ENCODE measurements at places on chromosomes 11 and 22. TPM values are rescaled to one million over a fixed set of nuclear protein-coding genes. Genes with fewer than 3 reads are reported as not detected.

LRRC74B gene
- total RNA-seq, result not detected

COMMD9 gene
- total RNA-seq, result 94.4 TPM

RFPL2 gene
- not detected for total RNA-seq

CLMP gene
- 27.6 TPM for total RNA-seq

PTPRJ gene
- total RNA-seq, result 32.7 TPM

BLID gene
- 0.74 TPM for total RNA-seq

CD3E gene
- total RNA-seq, result not detected

DDI1 gene
- total RNA-seq, result not detected

SHISAL1 gene
- total RNA-seq, result 0.07 TPM

GAL gene
- total RNA-seq, result not detected

VSIG10L2 gene
- not detected for total RNA-seq

HORMAD2 gene
- not detected for total RNA-seq

HEPN1 gene
- total RNA-seq, result not detected

TMEM86A gene
- total RNA-seq, result 1.1 TPM

HBD gene
- total RNA-seq, result 0.44 TPM

OR51I1 gene
- total RNA-seq, result not detected

NXPE4 gene
- total RNA-seq, result not detected

GRCh38 chr11:23413057-23413456 is 552.8 kb upstream of the CCDC179 start:
- DNase-seq, result peak; percentile 79

DNA sequence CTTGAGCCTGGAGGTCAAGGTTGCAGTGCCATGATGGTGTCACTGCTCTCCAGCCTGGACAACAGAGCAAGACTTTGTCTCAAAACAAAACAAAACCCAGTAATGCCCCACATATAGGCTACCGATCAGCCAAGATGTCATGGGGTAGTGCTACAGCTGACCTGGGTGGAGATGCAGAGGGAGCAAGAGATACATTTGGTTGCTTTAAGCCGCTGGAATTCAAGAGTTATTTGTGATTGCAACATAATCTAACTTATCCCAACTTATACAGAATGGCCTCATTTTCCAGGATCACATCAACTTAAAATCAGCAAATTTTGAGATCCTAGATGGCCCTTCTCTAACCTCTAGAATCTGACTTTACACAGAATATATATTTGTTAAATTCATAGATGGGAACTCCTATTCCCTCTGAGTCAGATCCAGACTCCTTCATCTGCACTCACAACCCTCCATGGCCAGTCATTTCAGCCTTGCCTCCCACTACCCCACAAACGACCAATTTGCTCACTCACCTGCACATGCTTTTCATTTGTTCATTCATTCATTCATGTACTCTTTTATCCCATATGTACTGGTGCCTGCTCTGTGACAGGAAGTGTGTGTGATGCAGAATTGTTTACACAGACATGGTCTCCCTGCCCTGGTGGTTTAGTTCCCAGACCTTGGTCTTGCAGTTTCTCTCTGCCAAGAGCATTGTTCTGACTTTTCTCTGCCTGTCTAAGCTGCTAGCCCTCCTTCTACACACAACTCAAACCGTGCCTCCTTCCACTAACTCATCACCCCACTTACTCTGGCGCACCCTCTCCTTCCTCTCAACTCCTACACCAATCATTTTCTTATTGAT is 24.1 kb upstream of the APLNR start:
- DNase-seq, result no peak

DNA sequence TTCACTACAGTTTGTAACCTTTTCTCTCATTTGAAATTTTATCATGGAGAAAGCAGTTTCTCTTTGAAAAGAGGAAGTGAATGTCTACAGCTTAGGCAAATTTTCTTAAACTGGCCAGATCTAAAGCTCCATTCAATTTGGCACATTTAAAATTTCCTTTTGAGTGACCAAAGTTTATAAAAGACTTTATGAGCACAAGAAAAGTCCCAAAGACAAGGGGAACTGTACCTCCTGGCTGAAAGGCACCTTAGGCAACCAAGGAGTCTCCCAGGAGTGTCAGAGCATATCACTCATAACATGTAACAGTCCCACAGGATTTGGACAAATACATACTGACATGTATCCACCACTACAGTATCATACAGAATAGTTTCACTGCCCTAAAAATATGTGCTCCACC is 41.3 kb downstream of the NARS2 start:
- no peak for DNase-seq

- peak; percentile 62 for DNase-seq
These were observed 174.8 kb upstream of the MTMR2 start for GRCh38 chr11:96098511-96099241.

DNA sequence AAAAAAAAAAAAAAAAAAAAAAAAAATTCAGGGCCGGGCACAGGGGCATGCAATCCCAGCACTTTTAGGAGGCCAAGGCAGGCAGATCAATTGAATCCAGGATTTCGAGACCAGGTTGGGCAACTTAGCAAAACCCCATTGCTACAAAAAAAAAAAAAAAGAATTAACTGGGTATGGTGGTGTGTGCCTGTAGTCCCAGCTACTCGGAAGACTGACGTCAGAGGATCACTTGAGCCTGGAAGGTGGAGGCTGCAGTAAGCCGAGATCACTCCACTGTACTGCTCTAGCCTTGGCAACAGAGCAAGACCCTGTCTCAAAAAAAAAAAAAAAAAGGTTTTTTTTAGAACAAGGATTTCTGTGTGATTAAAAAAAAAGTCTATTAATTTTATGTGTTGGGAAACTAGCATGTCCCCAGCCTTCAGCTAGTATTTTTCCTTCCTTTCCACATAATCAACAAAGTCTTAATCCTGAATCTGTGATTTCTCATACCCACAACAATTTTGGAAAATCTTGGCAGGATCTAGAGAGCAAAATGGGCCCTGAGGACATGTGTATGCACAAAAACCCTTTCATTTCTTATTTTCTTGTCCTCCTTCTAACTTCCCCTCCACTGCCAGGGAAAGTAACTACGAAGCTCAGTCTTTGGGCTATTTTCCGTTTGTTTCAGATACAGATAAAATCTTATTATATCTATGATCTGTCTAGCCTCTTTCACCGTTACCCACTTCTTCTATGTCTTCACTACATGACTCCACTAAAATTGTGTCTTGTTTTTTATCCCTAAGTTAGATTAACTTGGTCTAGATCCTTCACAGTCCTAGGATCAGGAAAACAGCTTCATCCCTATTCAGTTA is 5.7 kb upstream of the AMBRA1 start:
- no peak for DNase-seq

DNA sequence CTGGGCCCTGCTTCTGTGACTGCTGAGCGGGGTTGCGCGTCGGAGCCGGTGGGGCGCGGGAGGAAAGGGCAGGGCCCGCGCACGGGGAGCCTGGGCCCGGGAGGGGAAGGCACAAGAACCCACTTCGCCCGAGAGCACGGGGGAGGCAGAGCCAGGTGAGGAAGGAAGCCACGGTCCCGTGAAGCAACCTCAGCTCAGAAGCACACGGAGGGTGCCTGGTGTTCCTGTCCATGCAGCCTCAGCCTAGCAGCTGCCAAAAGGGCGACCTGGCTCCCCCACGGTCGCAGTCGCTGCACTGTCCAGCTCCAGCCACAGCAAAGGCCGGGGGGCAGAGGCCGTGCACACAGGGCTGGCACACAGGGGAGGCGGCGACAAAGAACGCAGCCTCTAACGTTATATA is 9.3 kb upstream of the CDC42BPG start:
- DNase-seq, result no peak

DNA sequence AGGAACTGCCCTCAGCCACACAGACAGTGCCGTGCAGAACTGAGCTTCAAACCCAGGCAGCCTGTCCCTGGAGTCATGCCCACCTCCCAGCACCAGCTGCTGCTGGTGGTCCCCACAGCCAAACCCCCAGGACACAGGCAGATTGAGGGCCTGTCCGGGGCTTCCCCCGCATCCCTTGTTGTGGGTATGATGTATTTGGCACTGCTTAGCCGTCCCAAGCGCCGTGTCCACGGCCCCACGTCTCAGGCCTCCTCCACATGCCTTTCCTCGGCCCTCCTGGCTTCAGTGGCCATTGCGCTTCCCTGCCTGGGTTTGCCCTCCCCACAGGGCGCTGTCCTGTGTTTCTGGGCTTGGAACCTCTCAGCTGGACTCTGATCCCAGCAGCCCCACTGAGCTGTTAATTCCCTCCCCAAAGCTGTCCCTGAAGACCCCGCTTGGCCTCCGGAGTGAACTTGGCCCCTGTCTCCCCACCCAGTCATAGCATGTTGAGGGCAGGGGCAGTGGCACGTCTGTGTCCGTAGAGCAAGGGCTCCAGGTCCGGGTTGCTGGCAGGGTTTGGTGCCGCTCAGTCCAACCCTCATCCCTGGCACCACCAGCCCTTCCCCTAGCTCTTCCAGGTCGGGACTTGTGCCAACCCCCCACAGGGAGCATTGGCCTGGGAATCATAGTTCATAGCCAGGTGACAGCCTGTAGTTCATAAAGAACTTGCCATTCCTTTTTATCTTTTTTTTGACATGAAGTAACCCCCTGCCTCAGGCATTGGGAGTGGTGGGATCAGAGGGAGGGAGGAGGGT is 34.5 kb upstream of the TEF start:
- DNase-seq, result no peak

- DNase-seq, result no peak
These were observed 73.4 kb upstream of the CD44 start for GRCh38 chr11:35065566-35065965.

GRCh38 chr11:26607725-26608506 is 35.9 kb upstream of the MUC15 start:
- no peak for DNase-seq

DNA sequence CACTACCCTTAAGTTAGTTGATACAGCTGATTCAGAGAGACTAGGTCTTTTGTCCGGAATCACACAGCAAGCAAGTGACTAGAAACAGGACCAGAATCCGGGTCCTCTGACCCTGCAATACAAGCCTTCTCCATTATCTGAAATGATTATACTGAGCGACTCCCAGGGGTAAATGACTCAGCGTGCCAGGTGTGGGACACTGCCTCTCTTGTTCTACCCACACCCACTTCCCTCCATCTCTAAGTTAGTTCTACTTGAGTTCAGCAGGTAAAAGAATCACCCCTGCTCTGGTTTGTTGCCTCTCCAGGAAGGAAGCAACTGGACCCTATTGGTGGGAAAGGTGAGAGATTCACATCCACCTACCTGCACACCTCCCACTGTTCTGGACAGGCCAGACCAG is 156.9 kb downstream of the DBX1 start:
- DNase-seq, result no peak

- DNase-seq, result no peak
These were observed 197.0 kb downstream of the GUCY1A2 start for GRCh38 chr11:106821291-106821690.

DNA sequence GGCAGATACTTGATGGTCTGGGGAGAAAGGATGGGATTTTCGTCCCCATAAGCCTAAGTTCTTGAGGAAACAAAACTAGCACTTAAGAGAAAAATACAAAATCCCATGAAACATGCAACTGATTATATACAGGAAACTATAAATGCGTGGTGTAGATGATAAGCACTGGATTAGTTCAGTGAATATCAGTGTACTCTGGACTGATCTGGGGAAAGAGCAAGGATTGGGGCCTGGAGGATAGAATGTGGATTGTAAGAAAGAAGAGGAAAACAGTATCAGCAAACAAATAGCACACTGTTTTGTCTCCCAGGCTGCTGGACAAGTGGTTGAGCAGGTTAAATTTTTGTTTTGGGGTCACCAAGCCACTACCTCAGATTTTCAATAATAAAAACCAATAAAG is 49.8 kb downstream of the DCUN1D5 start:
- DNase-seq, result no peak

- no peak for DNase-seq
These were observed 4.1 kb downstream of the CCDC188 start for GRCh38 chr22:20146777-20147176.

DNA sequence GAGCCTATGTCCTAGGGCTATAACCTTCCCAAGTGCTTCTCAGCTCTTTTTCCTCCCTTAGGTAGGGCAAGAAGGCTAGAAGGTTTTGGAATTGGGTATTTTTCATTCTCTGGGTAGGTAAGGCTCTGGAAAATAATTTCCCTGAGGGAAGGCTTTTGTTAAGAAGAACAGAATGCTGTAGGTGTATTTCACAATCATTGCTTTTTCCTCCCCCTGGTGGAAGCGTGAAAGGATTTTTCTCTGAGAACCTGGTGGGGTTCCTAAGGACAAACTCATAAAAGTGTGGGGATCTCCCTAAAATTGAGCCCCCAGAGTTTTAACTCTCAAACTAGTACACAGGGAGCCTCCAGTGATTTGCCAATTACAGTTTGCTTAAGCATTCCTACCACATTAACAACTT is 41.1 kb upstream of the NARS2 start:
- no peak for DNase-seq

GRCh38 chr11:68810164-68810563 is 31.6 kb downstream of the CPT1A start:
- peak; percentile 21 for DNase-seq

- DNase-seq, result no peak
These were observed 138.5 kb upstream of the SYT13 start for GRCh38 chr11:45424411-45425180.

DNA sequence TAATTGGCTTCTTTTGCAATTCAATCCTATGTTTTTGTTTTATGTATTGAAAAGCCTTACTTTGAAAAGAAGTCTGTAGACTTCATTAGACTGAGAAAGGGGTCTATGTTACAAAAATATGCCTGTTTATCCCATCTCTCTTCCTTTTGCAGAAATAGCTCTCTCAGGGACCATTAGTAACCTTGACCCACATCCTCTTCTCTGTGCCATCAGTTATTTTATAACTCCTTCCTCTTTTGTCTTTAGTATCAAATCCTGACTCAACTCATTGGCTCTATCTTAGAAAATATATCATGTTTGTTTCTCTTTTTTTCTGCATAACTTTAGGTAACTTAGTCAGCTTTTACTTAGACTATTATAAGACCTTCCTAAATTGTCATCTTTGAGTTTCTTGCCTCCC is 20.3 kb downstream of the ZC3H12C start:
- no peak for DNase-seq

DNA sequence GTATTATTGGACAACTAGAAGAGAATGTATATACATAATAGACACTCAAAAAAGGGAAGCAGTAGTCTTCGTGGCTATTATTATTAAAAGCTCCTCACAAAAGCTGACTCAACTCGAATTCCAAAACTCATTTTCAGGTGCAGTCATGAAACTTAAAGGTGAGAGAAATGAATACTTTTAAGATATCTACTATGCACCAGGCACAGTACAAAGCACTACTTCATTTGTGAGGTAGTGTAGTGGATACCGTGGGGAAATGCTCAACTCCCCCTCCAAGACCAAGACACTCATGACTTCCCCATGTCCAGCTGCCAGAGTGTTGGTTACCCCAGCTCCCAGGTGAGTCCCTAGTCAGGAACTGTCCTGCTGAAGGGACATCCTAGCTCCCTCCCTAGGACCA is 2.1 kb downstream of the SYN3 start:
- no peak for DNase-seq

DNA sequence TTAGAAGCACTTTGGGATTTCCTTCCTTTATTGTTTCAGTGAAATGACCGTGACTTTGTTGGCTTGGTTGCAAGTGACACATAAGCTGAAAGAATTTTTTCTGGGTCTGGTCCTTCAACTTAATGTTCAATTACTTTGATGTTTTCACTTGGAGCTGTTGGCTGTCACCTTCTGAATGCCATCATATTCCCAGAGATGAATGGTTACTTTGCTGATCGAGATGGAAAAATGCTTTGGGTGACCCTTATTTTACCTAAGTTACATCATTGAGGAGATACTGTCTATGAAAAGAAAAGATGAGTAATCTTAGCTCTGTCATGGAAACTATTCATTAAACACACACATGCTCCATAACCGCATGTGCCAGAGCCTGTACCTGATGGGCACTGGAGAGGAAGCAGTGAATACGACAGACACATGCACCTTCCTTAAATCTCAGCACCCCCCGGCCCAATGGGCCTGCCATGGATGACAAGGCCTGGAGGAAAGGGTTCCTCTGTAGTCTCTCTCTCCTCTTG is 76.9 kb downstream of the TENM4 start:
- peak; percentile 33 for DNase-seq

All from M059J (cell line).